ENCODE measurements at places on chromosomes 7 and 10. TPM values are rescaled to one million over a fixed set of nuclear protein-coding genes. Genes with fewer than 3 reads are reported as not detected.

CNTNAP2 gene
- polyA plus RNA-seq = 21.3 TPM

NYAP1 gene
- not detected for polyA plus RNA-seq

SPACDR gene
- 0.66 TPM for polyA plus RNA-seq

MGAM2 gene
- polyA plus RNA-seq = not detected

EIF3B gene
- 25.6 TPM for polyA plus RNA-seq

CRHR2 gene
- polyA plus RNA-seq = not detected

KCND2 gene
- polyA plus RNA-seq = 10.5 TPM

PILRA gene
- polyA plus RNA-seq = 5.6 TPM

GJD4 gene
- polyA plus RNA-seq = not detected

FOXI2 gene
- polyA plus RNA-seq = not detected

PTPN20 gene
- polyA plus RNA-seq = 30.1 TPM

TUBAL3 gene
- not detected for polyA plus RNA-seq

DDC gene
- polyA plus RNA-seq = 7.0 TPM
